Endothelial cell (in vitro differentiated cells): ENCODE measurements at places on chromosomes 1 and 21.
A peak's percentile ranks its signal among the peaks of the same experiment; 100 is the strongest.

- no peak for DNase-seq
Measured at GRCh38 chr1:159089184-159089791, 12.7 kb upstream of the AIM2 start.

GRCh38 chr1:18681423-18681835 is 50.8 kb downstream of the PAX7 start:
- peak; percentile 24 for DNase-seq

- DNase-seq: no peak
Measured at GRCh38 chr1:248593226-248593625, 4.3 kb downstream of the OR2T10 start.

DNA sequence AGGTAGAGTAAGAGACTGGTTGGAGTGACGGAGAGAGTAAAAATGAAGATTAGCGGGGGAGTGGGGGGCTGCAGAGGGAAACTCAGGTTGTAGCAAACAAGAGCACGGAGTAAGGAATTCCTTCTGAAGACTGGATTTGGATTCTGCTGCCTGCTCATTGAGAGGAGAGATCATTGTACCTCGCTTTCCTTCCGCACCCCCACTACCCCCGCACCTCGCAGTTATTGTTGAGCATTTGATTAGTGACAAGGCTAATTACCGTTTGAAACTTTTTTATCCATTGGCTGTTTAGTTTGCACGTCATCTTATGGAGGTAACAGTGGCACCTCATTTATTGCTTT is 463 bp downstream of the PRPF3 start:
- DNase-seq: no peak

- DNase-seq: no peak
Measured at GRCh38 chr1:27755286-27755685, 17.7 kb upstream of the STX12 start.

GRCh38 chr1:234706199-234706598 is 96.2 kb upstream of the IRF2BP2 start:
- DNase-seq: no peak

DNA sequence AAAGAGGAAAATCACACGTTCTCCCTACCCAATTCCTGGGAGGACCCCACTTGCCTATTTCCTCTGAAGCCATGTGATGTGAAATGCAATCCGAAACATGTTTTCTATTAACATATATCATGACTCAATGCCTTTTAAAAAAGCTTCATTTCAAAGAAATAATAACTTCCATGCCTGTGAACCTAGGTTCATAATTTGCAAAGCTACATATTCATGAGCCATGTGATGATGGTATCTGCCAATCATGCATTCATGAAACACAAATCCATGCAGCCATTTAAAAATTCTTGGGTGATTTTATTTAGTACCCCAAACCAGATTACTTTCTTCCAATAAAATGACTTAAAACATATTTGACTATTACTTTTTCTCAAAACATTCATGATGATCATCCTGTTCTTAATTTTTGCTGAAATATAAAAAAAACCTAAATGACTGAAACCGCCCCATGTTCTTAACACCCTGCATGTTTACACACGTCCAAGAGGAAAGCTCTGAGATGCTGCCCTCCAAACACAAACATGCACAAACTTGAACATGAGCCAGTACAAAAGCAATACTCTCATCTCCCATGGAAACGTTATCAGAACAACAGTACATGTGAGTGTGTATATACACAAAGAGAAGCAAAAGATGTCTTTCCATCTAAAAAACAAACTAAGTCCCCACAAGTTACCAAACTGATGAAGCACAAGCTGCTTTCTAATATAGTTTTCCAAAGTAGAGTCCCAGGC is 140.1 kb downstream of the TGFBR3 start:
- no peak for DNase-seq

GRCh38 chr1:161258439-161259344 is at the start of gene PCP4L1:
Gene PCP4L1 (plus strand): TSS chr1:161258745. CDS start chr1:161258975, 230 bp downstream.
- DNase-seq: peak; percentile 47
